ENCODE measurements at places on chromosomes 4 and X.

DNA sequence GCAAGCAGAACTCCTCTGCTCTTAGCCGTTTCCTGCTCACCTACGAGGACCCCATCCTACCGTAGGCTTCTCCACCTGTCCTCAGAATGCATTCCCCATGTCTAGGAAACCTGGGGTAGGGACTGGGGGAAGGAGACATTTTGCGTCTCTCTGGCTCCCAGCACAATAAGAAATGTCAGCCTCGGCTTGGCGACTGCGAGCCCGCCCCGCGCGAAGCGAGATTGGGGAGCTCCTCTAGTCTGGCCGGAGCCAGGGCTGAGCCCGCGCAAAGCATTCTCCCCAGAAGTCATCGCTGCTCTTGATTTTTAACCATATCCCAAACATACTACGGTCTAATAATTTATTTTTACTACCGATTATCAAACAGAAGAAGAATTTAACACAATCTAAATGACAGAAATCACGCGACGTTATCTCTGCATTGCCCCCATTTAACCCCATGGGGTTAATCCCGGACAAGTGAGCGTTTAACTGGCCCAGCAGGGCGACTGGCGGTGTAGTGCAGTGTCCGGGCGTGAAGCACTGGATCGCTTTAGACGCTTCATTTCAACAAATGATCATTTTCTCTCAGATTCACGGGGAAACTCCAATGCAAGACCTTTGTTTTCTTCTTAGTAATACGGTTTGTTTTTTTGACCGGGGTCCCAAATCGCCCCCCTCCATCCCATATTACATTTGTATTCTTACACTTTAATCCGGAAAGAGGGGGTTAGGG lies 8.0 kb upstream of the PITX2 start:
- no peak for DNase-seq

DNA sequence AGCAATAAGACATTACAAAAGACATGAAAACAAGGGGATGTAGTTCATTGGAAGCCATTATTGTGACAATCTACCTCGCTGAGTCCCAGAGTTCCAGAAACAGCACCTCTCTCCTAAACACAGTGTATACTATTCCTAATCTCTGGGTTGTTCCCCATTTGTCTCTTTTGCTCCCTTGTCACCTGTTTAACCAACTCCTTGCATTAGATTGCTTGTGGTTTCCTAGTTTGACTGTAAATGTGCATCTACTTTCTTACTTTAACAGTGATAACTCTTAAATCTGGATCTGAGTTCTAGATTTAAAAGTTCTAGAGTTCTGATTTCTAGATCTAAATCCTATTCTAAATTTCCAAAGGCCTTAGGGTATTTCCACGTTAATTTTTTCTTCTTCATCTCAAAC lies 71.6 kb upstream of the TET2 start:
- no peak for DNase-seq

DNA sequence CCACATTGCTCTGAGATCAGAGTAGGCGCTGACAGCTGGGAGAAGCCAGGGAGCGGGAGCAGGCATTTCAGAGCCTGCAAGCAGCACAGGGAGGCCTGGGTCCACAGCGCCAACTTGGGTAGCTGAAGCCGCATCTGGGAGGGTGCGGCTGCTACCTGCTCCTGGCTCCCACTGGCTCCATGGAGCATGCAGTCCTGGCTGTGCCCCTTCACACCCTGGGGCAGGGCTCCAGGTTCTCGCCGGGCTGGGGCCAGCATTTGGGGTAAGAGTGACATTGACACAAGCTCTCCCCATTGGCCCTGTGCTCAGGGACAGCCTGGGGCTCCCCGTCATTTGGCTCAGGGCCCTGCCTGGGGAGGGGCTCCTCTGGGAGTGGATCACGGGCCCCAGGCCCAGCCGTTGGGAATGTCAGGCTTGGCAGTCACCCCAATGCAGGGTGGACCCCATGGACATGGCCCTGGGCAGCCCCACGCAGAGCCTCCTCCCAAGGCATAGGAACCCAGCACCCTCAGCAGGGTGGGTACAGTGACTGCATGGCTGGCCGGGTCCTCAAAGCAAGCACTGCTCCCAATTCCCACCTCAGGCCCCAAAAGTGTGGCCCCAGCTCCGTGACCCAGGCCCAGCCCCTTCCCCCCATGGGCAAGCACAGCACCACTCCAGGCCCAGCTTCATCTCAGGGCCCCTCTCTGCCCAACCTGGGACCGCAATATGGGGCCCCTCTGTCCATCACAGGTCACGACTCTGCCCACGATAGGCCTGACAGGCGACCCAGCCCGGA lies 82.4 kb downstream of the PRDM5 start:
- DNase-seq, result no peak

DNA sequence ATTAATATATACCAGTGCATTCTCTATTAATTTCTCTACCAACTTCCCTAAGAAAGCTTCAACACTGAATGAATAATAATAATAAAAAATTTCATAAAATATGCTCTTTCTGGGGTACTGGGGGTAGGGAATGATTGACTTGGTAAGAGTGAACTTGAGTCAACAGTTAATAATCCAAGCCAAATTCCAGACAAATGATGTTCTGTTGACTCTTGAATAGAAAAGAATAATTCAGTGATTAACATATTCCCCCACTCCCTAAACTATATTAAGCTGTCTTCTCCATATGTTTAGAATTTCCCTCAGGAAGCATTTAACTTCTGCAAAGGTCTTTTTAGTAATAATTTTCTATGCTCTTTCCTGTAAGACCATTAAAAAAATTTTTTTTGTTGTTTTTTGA lies 12.3 kb downstream of the PGRMC2 start:
- no peak for DNase-seq

GRCh38 chr4:76883147-76883546 lies 14.8 kb downstream of the SOWAHB start:
- DNase-seq, result no peak

- no peak for DNase-seq
Measured at GRCh38 chrX:68912113-68912512, 83.3 kb downstream of the EFNB1 start.

GRCh38 chr4:28436191-28437080 lies 1575.8 kb downstream of the STIM2 start:
- no peak for DNase-seq

DNA sequence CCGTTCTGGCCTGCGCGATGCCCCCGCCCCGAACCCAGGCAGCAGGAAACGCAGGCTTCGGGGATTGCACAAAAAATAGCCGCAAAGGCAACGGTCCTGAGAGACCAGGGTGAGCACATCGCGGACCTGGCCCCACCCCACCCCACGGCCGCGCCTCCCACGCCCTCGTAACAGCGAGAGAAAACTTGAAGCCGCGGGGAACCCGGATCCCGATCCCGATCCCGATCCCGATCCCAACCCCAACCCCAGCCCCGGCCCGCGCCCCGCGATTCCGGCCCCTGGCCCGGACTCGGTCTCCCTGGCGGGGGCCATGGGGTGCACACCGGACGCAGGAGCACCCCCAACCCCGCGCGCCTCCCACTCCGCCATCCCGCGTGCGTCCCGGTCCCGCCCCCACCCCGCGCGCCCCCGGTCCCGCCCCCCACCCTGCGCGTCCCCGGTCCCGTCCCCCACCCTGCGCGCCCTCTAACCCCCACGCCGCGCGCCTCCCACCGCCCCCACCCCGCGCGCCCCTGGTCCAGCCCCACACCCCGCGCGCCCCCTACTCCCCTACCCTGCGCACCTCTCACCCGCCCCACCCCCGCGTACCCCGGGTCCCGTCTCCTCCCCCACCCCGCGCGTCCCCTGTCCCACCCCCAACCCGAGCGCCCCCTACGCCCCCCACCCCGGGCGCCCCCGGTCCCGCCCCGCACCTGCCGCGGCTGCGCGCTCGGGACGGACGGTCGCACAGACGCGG lies 29.0 kb downstream of the NOP14 start:
- DNase-seq, result no peak

- no peak for DNase-seq
Measured at GRCh38 chr4:36914106-36914505, 330.4 kb upstream of the NWD2 start.

GRCh38 chrX:19563327-19563726 lies 48.0 kb upstream of the MAP3K15 start:
- no peak for DNase-seq

GRCh38 chr4:139753686-139754085 lies 88.1 kb downstream of the MGST2 start:
- no peak for DNase-seq

- no peak for DNase-seq
Measured at GRCh38 chrX:26851981-26852380, 611.2 kb downstream of the PPP4R3C start.

- DNase-seq, result no peak
Measured at GRCh38 chr4:86586626-86587380, 7.3 kb upstream of the PTPN13 start.

DNA sequence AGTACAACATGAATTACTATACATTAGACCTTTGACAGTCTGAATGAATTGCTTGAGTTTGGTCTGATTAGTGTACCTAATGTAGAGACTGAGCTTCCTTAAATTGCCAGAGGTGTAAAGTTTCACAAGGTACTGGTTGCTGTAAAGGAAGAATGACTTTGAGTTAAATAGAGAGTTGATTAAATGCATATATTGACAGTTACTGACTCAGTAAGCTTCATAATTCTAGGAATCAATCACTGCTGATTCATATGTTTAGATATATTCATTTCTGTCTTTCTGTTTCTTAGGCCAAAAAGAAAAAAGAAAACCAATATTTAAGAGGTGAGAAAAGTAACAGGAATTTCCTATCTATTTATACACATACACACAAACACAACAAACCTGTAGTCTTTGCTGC lies 16.2 kb upstream of the ART3 start:
- no peak for DNase-seq

Measured in KG1 (cell line).